ENCODE measurements at places on chromosomes 16 and 17.

DNA sequence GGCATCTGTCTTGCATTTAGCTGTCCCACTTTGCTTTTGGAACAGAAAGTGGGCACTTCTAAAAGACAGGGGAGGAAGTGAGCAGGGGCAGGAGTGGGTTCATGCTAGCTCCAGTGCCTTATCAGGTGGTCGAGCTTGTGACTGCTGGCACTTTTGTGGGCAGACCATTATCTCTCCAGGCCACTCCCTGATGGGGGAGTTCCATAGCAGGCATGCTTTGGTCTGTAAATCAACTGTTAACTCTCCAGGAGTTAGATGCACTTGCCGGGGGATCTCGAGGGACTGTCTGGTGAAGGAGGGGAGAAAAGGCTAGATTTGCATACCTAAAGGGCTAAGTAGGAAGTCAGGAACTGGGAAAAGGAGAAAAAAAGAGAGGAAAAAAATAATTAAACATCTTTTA, 9.3 kb upstream of the CARD14 start:
- no peak for DNase-seq

GRCh38 chr16:64440005-64440404, 681.9 kb downstream of the CDH11 start:
- no peak for DNase-seq

- no peak for DNase-seq
Measured at GRCh38 chr17:44636562-44636961, 19.7 kb upstream of the MEIOC start.

DNA sequence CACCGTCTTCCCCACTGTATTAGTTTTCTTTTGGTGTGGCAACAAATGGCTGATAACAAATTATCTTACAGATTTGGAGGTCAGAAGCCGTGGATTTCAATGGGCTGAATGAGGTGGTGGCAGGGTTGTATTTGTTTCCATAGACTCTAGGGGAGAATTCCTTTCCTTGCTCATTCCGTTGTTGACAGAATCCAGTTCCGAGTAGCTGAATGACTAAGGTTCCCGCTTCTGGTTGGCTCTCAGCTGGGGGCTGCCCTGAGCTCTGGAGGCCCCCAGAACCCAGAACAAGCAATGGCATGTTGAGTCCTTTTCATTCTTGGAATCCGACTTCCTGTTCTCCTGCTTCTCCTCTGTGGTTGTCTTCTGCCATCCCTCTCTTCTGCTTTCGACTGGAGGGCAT, 280.4 kb downstream of the SNX29 start:
- DNase-seq, result no peak

GRCh38 chr16:84156342-84156784, 11.3 kb downstream of the DNAAF1 start:
- no peak for DNase-seq

DNA sequence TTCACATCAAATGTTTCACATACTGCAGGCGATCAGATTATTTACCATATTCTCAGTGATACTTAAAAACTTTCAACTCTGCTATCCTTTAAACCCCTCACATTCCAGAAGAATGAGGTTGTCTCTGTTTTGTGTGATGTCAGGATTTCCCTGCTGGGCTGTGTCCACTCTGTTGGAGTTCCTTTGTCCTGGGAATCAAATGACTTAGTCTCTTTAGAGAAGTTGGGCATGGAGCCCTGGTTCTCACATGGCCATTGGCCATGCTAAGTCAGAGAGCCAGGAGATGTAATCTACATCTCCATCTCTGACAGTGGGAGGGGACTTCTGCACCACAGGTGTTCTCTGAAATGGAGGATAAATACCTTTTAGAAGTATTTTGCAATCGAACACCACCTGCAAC, 205.1 kb upstream of the MAF start:
- no peak for DNase-seq

All from SW 1271 (cell line).